ENCODE measurements at places on chromosomes 1 and 21.

GRCh38 chr21:31426235-31426797 is 82.3 kb upstream of the TIAM1 start:
- no peak for DNase-seq

- no peak for DNase-seq
Measured at GRCh38 chr1:6461051-6461530, 4.9 kb downstream of the TNFRSF25 start.

DNA sequence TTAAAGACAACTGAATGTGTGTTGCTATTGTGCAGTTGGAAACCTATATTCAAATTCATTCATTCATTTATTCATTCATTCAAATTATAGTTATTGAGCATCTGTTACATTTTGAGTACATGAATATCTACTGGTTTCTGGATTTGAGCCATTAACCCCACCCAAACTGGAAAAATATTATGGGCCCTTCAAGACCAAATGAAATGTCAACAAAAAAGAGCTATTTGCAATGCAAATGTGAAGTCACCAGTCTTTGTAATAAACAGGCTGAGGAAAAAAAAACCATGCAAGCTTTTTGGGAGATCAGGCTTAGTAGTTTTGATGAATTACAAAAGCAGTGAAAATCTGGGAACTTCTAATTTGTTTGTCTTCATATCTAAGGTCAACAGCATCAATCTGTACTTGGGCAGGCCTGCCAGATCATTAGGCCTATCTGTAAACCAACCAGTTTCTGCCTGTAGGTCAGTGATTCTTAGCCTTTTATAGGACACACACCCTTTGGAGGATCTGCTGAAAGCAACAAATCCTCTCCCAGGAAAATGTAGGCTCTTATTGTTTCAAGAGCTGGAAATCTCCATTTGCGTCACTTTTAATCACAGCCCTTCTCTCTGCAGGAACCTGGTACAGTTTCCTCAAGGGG is 134.7 kb downstream of the FAM78B start:
- no peak for DNase-seq

DNA sequence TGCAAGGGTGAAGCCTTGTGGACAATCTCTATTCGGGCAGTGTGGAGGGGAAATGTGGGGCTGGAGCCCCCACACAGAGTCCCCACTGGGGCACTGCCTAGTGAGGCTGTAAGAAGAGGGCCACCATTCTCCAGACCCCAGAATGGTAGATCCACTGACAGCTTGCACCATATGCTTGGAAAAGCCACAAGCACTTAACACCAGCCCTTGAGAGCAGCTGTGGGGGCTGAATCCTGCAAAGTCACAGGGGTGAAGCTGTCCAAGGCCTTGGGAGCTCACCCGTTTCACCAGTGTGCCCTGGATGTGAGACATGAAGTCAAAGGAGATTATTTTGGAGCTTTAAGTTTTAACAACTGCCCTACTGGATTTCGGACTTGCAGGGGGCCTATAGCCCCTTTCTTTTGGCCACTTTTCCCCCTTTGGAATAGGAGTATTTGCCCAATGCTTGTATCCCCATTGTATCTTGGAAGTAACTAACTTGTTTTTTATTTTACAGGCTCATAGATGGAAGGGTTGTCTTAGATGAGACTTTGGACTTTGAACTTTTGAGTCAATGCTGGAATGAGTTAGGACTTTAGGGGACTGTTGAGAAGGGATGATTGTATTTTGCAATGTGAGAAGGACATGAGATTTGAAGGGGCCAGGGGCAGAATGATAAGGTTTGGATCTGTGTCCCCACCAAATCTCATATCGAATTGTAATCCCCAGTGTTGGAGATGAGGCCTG is 16.3 kb upstream of the COL6A1 start:
- DNase-seq = no peak

DNA sequence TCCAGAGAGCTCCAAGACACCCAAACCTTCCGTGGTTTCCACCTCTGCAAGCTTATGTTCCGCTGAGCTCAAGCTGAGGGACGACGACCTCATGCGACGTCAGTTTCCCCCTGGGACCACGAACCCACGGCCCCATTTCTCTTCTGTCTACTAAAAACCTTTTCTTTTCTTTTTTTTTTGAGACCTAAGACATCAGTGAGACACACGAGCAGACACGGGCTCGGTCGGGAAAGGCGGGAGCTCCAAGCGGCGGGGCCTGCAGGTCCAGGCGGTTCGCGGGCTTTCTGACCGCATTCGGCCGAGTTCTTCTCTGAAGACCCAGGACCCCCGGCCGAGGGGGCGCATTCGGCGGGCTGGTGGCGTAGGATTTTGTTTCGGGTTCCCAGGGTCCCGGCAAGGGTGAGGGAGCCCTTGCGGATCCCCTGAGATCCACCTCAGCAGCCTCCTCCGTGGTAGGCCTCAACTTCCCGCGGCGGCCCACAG is 402 bp downstream of the C21orf58 start:
- no peak for DNase-seq

DNA sequence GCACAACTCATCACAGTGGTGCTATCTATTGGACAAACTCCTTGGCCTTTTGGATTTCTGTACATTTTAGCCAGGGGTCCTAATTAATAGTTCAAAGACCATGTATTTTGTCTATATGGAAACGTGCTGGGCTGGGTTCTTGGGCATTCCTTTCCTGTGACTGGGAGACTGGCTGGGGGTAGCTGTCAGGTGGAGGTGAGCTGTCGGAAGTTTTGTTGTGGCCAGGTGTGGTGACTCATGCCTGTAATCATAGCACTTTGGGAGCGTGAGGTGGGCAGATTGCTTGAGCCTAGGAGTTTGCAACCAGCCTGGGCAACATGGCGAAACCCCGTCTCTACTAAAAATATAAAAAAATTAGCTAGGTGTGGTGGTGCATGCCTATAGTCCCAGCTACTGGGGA is 392.4 kb downstream of the RPS6KC1 start:
- DNase-seq = no peak

Data from activated naive CD4-positive, alpha-beta T cell (primary cell).